ENCODE measurements at places on chromosomes 11 and 22.

DNA sequence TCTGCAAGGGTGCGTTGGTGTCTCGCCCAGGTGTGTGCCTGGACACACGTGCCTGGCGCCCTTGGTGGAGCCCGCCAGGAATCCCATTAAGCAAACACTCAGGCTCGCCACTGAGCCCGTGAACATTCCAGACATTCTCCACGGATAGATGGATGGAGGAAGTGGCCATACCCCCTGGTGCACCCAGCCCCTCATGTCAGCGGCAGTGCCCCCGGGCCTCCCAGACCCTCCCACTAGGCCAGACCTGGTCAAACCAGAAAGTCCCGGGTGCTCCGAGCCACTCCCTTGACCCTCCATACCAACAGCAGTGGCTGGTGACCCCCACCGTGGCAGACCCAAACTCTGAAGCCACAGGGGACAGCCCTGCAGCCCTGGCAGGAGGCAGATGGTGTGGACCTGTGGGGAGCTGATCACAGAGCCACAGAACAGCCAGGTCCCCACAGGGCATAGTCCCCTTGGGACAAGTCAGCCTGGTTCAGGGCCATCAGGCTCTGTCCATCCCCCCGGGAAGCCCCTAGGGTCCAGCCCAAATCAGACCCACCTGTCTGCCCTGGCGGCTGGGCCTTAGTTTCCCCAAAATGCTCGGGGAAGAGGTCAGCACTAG, 1.9 kb downstream of the EPS8L2 start:
- no peak for DNase-seq

GRCh38 chr11:127454856-127455255, 454.3 kb upstream of the KIRREL3 start:
- peak; percentile 1 for DNase-seq

GRCh38 chr11:2316169-2316962, 14.6 kb downstream of the TSPAN32 start:
- DNase-seq: no peak

- DNase-seq: no peak
Observed at GRCh38 chr11:117501237-117501898, 173.7 kb downstream of the CEP164 start.

- DNase-seq: no peak
Observed at GRCh38 chr11:113426686-113427085, 39.1 kb downstream of the ANKK1 start.
